DND-41 (cell line): ENCODE measurements at places on chromosomes 2 and 18.

- DNase-seq: no peak
Measured at GRCh38 chr2:70081221-70081620, 6.1 kb upstream of the PCBP1 start.

- no peak for DNase-seq
Measured at GRCh38 chr2:158965107-158965506, 3.3 kb upstream of the TANC1 start.

DNA sequence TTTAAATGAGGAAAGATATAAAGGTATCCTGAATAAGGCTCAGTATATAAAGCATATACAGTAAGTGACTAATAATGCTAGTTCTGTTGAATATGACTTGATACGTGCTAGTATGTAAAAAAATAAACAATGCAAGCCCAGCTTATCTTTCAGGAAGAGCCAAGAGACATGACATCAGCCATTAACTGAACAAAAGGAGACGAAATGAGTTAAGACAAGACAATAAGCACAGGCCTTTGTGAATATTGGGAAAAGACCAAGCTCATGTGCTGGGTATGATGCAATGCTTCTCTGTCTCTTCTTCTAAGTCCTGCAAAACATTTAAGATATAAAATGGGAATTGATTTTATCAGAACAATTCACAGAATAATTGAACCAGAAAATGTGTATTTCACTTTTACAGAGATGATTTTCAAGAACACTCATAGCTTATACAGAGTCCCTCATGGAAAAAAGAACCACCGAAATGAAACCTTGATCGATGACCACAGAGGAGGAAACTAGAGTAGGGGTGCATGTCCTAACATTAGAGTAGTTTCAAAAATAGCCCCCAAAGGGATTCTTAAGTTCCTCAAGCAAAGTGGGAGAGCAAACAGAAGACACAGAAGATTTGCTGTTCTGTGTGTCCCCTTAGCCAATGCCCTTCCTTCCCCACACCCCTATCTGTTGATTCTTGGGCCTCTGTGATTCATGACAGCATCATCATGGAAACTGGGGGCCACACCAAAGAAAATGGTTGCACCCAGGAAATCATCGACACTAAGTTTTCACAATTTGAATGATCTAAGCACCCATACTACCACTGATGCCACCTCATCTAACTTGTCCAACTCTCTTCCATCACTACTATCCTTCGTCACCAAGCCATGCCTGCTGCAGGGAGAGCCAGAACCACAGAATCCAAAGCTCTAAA is 68.0 kb upstream of the CRIM1 start:
- DNase-seq: no peak

GRCh38 chr2:182920631-182921056 is 54.2 kb upstream of the FRZB start:
- no peak for DNase-seq

DNA sequence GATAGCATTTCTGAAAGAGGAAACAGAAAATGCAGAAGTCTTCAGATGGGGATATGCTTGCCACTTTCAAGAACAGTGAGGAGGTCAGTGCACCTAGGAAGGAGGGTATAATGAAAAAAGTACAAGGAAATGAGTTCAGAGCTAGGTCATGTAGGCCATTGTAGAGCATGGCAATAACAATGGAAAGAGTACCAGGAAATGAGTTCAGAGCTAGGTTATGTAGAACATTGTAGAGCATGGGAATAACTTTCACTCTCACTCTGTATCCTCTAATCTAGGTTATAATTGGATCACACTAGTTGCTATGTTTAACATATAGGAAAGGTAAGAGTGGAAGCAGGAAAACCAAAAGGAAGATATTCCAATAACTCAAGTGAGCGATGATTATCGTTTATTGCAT is 12.3 kb downstream of the SCG2 start:
- DNase-seq: no peak

- no peak for DNase-seq
Measured at GRCh38 chr2:38075507-38076151, at the start of gene CYP1B1. Gene CYP1B1 (minus strand): TSS chr2:38076151. CDS start chr2:38075388, 763 bp downstream.

- no peak for DNase-seq
Measured at GRCh38 chr18:42363446-42364441, 408.7 kb downstream of the PIK3C3 start.

GRCh38 chr2:70718241-70718640 is 49.8 kb downstream of the ADD2 start:
- no peak for DNase-seq

GRCh38 chr2:46216213-46216612 is 81.0 kb upstream of the EPAS1 start:
- no peak for DNase-seq

- no peak for DNase-seq
Measured at GRCh38 chr2:197993830-197994229, 189.4 kb downstream of the PLCL1 start.
